ENCODE measurements at places on chromosomes 4 and X.

DNA sequence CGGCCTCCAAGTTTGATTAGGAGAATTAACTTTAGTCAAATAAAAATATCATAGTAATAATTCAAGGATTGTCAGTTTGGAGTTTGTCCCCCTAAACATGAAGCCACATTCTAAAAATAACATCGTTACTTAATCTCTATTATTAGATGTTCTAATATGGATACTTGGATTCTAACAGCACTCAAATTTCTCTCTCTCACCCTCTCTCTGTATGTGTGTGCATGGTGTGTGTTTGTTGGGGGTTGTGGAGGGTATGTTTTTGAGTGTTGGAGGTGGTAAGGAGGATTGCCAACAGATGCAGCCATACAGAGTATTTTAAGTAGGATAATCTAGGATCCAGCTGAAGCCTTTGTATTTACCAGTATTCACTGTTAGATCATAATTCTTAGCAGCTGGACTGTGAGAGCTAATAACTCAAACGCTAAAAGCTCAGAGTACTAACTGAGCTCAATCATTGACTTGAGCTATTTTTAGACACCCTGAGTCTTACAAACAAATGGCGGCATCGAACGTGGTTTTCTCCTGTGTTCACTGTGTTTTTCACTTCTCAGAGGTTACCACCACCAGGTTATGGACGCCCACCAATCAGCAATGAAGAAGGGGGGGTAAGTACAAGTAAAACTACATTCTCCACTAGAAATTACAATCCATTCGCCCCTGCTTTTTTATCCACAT lies 8.8 kb downstream of the ENAM start:
- DNase-seq = peak; percentile 46

GRCh38 chr4:59412739-59413138 lies 1787.4 kb upstream of the ADGRL3 start:
- no peak for DNase-seq

- no peak for DNase-seq
Observed at GRCh38 chrX:50198348-50198747, 2.5 kb downstream of the AKAP4 start.

- peak; percentile 56 for DNase-seq
Observed at GRCh38 chr4:185933078-185933581, 121.1 kb upstream of the SORBS2 start.

DNA sequence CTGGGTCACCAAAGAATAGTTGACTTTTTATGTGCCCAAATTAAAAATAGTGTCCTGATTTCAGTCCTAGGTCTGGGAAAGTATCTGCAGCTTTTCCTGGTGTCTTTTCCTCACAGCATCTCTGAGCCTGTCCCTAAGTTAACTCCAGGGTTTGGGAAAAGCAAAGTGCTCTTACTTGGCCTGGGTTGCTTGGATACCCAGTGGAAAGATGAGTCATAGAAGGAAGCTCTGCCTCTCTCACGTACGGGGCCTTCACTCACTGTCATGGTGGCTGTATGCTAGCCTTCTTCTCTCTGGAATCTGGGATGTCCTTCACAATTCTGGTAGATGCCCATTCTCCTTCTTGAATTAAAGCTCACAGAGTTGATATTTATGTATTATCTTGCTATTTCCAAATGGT lies 607.3 kb downstream of the ANKRD50 start:
- no peak for DNase-seq

GRCh38 chr4:13208558-13209193 lies 275.5 kb downstream of the RAB28 start:
- DNase-seq = no peak

DNA sequence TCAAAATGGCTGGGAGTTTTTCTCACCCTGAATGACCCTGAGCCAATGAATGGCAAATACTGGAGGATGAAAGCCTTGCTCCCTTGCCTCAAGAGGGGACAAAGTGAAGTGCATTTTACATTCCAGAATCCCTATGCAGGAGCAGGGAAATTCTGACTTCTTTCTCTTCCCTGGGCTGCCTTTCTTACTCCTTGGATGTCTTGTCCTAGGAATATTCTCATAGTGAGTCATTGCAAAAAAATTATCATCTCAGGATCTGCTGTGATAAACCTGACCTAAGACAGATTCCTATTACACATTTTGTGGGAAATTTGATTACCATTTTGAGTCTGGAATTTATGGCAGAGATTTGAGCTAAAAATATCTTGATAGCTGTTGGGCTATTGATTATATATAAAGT lies 199.9 kb downstream of the TMA16 start:
- no peak for DNase-seq

- DNase-seq = peak; percentile 43
Observed at GRCh38 chr4:153292897-153293741, 51.4 kb upstream of the MND1 start.

DNA sequence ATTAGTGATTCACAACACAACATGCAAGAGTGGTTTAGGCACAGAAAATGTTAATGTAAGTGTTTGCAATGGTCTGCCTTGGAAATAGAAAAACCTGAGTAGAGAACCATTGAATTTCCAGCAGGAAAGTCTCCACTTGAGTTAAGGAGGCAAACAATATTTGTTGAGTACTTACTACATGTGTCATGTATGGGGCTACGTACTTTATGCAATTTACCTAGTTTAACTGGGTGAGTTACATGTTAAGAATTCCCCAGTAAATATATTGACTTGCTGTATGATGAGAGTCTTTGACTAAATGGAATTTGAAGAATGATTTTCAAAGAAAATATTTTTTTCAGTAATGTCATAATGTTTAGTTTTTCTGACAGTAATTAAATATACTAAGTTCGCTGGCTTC lies 7.8 kb upstream of the NPNT start:
- no peak for DNase-seq

DNA sequence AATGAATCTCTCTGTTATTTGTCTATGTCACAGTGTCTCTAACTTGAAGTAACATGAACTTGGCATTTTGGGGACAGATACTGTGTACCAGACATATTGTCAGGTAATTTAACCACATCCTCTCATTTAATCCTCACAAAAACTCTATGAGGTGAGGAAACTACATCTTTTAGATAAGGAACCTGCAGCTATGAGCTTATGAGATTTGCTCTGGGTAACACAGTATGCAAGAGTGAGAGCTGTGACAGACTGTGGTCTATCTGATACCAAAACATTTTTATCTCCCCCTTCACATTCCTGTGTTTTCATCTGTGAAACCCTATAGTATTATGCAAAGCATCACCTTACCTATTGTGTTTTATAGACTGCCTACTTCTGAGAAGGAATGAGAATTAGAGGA lies 58.4 kb upstream of the HS3ST1 start:
- DNase-seq = no peak

DNA sequence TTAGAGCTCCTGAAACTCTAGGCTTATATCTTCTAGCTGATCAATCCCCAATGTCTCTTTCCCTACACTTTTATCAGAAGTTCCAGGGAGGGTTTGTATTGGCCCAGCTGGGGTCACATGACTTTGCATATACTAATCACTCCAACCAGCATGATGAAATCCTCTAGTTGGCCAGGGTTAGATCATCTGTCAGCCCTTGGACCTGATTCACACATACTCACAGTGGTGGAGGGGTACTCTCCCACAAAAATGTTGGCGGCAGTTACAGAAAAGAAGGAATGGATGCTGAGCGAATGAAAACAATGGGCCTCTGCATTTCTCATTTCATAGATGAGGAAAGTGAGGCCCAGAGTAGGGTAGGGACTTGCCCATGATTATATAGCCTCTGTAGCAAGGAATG lies 151.1 kb downstream of the PJA1 start:
- DNase-seq = no peak

GRCh38 chr4:27364509-27364908 lies 503.9 kb downstream of the STIM2 start:
- no peak for DNase-seq

DNA sequence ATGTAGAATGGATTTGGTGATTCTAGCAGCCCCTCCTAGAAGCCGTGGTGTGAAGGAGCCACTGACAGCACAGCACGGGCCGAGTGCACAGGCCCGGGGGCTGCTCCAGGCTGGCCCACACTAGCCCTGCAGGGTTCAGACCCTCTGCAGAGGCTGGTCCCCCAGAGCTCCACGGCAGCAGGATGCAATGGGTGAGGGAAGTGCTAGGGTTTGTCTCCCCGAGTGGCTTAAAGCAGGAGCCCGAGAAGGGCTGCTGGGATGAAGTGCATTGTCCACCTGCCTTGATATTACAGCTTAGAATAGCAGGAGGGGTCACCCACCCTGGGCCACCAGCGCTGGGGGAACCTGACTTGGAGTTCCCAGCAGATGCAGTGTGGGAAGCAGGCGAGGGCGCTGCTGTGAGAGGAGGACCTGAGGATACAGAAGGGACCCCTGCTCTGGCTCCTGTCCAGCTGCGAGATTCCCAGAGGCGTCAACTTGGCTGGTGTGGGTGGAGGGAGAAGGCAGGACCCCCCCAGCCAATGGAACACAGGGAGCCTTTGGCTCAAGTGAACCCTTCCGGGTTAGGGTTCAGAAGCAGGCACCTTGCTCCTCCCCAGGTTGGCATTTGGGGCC lies 30.0 kb downstream of the WDR1 start:
- DNase-seq = no peak

GRCh38 chr4:56671373-56671772 lies 9.7 kb downstream of the HOPX start:
- DNase-seq = no peak

- DNase-seq = peak; percentile 55
Observed at GRCh38 chr4:77007358-77008230, 58.0 kb downstream of the SEPTIN11 start.

GRCh38 chr4:138602664-138603063 lies 360.5 kb upstream of the SLC7A11 start:
- DNase-seq = no peak

DNA sequence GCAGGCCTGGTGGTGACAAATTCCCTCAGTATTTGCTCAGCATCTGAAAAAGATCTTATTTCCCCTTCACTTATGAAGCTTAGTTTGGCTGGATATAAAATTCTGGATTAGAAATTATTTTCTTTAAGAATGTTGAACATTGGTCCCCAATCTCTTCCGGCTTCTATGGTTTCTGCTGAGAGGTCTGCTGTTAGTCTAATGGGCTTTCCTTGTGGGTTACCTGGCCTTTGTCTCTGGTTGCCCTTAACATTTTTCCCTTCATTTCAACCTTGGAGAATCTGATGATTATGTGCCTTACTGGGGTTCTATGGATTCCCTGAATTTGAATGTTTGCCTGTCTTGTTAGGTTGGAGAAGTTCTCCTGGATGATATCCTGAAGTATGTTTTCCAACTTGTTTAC lies 17.4 kb upstream of the TMPRSS11F start:
- no peak for DNase-seq

GRCh38 chrX:8635812-8636211 lies 96.1 kb downstream of the ANOS1 start:
- DNase-seq = no peak

DNA sequence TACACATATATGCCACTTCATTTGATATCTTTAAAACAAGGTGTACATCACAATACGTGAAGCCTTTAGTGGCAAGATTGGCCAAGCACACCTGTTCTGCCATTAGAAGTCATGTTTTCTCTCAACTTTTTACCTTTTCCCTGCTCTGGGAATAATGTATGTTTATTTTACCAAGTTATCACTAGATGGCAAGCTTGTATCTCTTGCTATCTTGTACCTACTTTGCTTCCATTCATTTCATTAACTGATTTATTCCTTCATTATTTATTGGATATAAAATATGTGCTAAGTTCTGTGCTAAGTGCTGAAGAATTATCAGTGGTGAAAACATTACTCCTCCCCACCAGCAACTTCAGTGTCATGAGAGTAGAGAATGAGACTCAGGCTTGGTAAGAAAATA lies 245.5 kb downstream of the ANK2 start:
- no peak for DNase-seq

- DNase-seq = peak; percentile 16
Observed at GRCh38 chrX:133497356-133497755, 82.1 kb upstream of the GPC4 start.

- DNase-seq = no peak
Observed at GRCh38 chrX:115972717-115973116, 197.8 kb upstream of the AGTR2 start.

DNA sequence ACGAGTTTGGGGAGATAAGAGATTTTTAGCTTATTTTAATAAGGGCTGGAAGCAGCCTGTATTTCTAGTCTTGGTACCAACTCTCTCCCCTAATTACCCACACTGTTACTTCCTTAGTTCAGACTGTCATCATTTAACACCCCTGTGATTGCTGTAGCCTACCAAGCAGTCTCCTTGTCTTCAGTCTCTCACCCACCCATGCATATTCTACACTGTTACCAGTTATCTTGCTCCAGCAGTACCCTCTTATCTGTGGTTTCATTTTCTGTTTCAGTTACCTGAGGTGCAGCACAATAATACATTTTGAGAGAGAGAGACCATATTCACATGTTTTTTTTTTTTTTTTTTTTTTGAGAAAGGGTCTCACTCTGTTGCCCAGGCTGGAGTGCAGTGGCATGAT lies 80.2 kb downstream of the DIAPH2 start:
- no peak for DNase-seq

DNA sequence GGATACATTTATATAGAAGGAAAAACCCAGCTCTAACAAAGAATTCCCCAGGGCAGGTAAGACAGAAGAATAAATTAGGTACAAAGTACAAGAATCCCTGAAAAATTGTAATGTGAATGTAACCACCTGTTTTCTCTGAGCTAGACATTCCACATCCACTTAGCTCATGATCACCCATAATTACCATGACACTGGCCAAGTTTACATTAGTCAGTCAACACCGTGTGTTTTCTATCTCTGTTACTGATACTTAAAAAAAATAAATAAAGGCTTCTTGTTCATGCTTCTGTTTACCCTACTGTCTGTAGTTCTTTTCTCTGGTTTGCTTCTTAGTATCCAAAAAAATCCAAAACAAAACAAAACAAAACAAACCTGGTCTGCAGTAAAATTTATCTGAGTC lies 66.0 kb downstream of the CBLL2 start:
- no peak for DNase-seq

GRCh38 chrX:28582511-28582910 lies 4.7 kb upstream of the IL1RAPL1 start:
- no peak for DNase-seq

DNA sequence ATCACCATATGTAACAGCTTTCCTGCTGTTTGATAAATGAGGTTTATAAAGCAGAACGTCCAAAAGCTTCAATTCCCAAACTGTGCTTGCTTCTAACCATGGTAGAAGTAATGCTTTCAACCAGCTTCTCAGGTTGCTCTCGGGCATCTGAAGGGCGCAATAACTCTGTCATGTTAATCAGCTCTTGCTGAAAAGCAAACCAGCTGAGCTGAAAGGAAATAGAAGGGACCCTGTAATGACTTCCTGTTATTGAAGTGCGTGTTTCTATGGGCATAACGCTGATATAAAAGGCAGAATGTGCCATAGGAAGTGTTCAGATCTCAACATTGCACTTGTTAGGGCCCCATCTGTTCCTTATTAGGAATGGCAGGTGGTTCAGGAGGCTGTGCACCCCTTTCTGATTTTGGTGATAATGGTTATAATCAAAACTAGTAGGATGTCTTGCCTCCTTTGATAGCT lies 21.2 kb downstream of the HERC3 start:
- peak; percentile 45 for DNase-seq

Measured in umbilical cord (tissue), 2 donors.